ENCODE measurements at places on chromosomes 16 and 17. TPM values are rescaled to one million over a fixed set of nuclear protein-coding genes. Genes with fewer than 3 reads are reported as not detected.

DNA sequence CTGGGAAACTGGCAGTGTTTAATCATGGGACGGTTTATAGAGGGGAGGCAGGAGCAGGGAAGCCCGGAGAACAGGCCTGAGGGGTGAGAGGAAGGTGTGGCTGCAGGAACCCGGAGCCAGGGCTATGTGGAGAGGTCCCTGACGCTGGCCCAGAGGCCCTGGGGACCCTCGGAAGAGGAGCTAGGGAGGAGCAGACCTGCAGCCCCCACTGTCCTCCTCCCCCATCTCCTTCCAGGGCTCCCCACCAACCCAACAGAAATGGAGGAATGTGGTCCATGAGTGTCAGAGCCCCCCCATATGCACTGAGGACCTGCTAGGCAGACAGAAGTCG lies 20.3 kb downstream of the TMEM235 start:
- DNase-seq, result no peak

- no peak for DNase-seq
Measured at GRCh38 chr17:1490643-1491442, 1.6 kb downstream of the MYO1C start.

DNA sequence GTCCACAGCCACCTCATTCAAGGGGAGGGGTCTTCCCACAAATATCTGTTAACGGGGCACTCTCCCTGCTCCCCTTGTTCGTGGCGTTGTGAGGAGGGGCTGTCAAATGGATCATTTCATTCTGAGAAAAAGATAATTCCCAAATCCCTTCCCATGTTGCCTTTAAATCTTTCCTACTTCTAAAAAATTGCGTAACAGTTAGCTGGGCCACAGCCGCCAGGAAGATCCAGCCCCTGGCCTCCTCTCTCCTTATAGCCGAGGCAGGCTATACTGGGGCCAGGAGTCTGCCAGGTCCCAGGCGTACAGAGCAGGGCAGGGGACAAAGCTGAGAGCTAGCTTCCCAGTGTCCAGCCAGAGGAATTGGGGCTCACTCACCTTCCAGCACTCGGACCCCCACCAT lies 430 bp downstream of the C16orf89 start:
- DNase-seq, result no peak

DNA sequence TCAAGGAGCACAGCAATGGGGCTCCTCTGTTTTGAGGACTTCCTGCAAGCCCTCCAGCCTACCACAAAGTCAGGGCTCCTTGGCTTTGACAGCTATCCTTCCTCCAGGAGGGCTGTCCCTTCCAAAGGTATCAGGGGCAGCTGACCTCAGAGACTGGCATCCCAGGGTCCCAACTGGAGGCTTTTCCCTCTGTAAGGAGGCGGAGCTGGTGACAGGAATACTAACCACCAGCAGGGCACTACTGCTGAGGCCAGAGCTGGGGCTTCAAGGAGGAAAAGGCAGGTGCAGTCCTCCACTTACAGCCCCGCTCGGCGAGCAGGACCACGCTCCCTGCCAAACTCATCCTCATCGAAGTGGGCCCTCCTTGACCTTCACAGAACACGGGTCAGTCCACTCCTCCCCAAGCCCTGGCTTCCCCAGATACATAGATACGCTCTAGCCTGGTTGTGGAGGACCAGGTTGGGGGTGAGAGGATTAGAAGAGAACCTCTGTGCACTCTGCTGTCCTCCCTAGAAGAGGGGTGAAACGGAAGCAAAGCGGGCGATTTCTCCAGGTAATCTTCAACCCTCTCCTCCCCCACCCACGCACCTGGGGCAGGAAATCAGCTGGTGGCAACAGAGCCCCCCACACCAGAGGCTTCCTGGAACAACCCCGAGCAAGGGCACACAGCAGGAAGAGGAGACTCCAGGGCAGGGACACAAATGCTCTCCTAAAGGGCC lies 20.5 kb downstream of the ST3GAL2 start:
- no peak for DNase-seq

- DNase-seq, result no peak
Measured at GRCh38 chr16:30374538-30374937, at the start of gene MYL11. Gene MYL11 (plus strand): TSS chr16:30374802. CDS start chr16:30374858, 56 bp downstream.

- DNase-seq, result no peak
Measured at GRCh38 chr16:72913551-72913950, 134.4 kb downstream of the ZFHX3 start.

DNA sequence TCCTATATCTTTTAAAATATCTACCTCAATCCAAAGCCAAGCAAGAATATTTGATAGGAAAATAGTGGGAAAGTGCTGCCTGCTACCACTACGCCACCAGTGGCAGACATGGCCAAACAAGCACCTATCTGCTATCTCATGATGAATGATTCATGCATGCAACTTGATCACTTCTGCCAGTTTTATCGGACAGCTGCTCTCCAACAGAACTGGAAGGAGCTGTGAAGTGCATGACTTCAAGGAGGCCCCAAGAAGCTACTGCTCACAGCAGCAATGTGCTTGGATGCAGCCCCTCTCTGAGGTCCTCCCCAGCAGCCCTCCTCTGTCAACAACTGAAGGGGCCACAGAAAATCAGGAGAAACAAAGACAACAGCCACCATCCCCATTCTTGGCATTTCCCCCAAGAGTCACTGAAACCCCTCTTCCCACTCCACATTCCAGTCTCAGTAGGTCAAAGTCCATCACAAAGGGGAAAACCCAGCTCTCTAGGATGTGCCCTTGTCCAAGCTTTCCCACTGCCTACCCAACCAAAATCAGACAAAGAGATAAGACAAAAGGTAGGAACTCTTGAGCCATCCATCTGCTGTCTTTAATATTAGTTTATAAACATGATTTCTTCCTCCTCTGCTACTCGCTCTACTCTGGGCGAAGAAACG lies 215.3 kb downstream of the C16orf78 start:
- DNase-seq, result no peak

- no peak for DNase-seq
Measured at GRCh38 chr17:37787055-37787757, 42.3 kb upstream of the HNF1B start.

- no peak for DNase-seq
Measured at GRCh38 chr17:3723188-3723555, 531 bp upstream of the HASPIN start.

GRCh38 chr17:61280338-61280737 lies 119.3 kb upstream of the TBX2 start:
- no peak for DNase-seq

DNA sequence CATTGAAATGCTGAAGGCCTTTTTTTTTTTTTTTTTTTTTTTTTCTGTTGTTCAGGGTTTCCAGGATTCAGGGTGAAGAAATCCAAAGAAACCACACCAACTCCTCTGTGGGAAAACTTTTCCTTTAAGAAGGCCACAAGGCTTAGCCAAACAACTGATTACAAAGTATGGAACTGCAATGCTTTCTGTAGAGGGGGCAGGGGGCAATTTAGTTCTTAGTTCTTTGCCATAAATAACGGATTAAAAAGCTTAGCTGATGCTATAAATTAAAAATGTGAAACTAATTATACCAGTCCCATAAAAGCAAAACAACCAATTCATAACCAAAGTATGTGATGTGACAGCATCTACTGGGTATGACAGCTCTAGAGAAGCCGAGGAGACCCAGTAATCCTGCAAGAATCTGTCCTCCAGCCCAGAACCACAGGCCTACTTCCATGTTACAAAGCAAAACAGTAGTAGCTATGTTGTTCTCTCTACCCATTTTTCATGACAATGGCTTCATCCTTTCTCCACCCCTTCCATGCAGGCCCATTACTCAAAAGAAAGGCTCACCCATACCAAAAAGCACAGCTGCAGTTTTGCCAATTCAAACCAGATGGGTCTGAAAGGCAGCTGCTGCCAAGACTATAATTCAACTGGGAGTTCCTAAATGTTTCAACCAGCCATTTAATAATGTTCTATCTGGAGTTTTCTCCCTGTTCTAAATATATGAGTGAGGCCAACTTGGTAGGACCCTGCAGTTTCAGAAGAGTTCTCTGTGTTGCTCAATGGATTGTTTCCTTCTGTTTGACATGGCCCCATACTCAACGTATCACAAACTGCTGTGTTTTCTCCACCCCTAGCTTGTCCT lies 167.1 kb upstream of the ZFHX3 start:
- no peak for DNase-seq

GRCh38 chr17:76537578-76538280 lies at the start of gene CYGB:
Gene CYGB (minus strand): TSS chr17:76537709. CDS start chr17:76537542, 167 bp downstream.
- no peak for DNase-seq

OR2C1 gene
- total RNA-seq, result not detected

KRT33B gene
- not detected for total RNA-seq

PRAC2 gene
- total RNA-seq, result not detected

CDK12 gene
- 29.2 TPM for total RNA-seq

Measured in esophagus muscularis mucosa (tissue), 4 donors.